ENCODE measurements at places on chromosomes 12 and 14.

- DNase-seq: no peak
Observed at GRCh38 chr14:103288076-103288766, 45.8 kb upstream of the EIF5 start.

GRCh38 chr12:65755596-65755978 lies 68.7 kb upstream of the HMGA2 start:
- no peak for DNase-seq

DNA sequence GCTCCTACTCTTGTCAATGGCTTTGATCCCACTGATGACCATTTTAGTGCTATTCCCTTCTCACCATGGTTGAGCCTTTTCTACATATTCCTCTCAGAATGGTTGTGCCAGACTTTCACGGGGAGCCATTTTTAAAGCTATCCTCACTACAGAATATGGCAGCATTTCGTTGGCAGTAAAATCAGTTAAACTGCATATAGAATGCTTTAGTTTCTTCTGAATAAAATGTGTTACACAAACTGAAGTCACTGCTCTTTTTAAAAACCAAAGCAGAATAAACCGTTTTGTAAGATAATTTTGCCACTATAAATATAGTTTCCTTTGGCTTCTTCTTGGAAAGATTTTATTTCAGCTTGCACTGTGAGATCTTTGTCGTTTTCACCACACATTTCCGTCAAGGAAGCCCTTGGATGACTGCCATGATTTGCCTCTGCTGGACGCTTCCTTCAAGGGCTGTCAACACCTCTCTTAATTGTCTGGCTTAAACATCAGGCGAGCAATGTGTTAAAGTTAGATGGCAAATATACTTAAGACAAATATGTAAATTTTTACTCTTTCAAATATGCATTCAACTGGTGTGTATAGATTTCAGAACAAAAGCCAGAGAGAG lies 624.2 kb downstream of the DIO2 start:
- DNase-seq: no peak

- DNase-seq: no peak
Observed at GRCh38 chr14:72850360-72850759, 43.5 kb downstream of the DPF3 start.

- no peak for DNase-seq
Observed at GRCh38 chr14:37195327-37195726, 2.4 kb upstream of the MIPOL1 start.

DNA sequence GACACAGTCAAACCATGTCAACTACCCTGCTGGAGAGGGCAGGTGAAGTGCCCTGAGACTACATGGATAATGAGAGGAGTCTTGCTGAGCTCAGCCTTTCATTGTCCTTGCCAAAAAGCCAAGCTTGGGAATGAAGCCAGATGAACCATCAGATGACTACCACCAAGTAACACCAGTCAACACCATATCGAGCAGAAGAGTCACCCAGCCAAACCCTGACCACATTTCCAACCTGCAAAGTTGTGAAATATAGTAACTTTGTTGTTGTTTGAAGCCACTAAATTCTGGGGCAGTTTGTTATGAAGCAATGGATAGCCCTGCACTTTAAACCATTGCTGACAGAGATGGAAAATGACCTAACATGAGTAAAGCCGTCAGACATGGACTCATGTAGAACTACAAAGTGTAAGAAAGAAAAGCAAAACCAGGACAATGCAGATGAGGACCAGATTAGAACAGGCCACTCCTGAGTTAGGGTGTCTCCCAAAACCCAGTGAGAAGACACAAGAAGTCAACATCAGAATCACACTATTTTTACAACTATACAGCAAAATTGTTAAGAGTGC lies 12.5 kb upstream of the CRADD start:
- DNase-seq: no peak

DNA sequence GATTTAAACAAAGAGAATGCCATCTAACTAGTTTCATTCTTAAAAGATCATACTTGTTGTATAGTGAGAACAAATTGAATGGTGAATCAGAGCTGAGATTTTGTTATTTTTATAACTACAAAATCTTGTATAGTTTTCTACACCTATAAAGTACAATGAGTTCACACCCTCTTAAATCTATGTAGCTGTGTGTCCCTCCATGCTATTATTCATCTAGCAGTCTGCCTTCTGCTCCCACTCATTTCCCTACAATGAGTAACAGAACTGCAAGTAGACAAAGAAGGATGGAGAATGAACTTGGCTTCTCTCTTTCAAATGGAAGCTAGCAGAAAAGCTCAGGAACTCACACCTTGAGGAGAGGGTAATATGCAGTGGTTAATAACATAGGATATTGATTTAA lies 7.1 kb downstream of the IFNG-AS1 start:
- no peak for DNase-seq

- DNase-seq: no peak
Observed at GRCh38 chr14:73230051-73230450, 7.3 kb upstream of the PAPLN start.

DNA sequence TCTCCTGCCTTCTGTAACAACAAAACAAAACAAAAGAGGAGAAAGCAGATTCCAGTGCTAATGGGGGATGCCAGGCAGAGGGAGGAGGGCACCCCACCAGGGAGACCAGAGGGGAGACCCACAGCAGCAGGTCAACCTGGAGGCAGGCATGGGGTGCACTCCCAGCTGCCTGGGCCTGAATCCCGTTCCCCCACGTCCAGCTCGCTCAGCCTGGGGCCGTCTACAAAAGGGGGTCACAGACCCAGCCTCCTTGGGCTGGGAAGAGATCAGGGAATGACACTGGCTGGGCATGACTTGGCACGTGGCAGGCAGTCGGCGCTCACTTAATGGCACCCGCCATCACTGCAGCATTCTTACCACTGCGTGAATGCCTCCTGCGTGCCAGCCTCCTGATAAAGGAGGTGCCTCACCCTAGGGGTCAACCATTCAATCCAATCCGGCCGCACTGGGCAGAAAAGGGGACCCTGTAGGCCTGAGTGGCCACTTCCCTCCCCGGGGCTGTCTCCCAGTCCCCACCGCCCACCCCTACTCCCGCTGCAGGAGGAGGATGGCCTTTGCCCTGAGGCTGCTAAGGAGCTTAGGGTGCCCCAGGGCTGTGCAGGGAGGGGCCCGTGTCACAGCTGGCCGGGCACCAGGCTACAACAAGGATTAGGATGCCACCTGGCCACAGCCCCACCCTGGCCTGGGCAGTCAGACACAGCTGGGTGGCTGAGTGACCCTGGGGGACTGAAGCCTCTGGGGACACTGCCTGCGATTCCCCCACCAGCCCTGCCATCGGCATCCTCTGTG lies 87.5 kb downstream of the NCOR2 start:
- no peak for DNase-seq

GRCh38 chr14:76862546-76863282 lies 36.5 kb downstream of the LRRC74A start:
- DNase-seq: no peak

DNA sequence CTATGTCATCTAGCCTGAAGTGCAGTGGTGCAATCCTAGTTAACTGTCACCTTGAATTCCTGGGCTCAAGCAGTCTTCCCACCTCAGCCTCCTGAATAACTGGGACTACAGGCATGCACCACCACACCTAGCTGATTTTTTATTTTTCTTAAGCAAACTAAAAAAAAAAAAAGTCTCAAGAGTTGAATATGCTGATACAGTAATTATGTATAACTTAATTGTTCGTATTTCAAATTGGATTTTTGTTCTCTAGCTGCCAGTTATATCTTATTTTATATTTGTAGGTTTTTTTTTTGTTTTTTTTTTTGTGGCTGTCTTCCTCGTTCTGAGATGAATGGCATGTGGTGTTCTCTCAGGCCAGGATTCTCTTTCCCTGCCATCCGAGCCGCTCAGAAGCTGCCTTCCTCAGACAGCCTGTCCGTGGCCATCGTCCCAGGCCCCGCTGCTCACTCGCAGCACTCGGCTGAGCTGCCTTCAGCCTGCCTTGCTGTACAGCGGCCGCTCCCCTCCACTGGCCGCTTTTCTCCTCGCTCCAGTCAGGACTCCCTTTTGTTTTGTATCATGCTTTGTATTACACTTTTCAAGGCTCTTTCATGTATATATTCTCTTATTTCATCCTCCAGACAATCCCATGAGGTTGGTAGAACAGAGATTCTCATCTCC lies 53.3 kb downstream of the WDR20 start:
- DNase-seq: no peak

DNA sequence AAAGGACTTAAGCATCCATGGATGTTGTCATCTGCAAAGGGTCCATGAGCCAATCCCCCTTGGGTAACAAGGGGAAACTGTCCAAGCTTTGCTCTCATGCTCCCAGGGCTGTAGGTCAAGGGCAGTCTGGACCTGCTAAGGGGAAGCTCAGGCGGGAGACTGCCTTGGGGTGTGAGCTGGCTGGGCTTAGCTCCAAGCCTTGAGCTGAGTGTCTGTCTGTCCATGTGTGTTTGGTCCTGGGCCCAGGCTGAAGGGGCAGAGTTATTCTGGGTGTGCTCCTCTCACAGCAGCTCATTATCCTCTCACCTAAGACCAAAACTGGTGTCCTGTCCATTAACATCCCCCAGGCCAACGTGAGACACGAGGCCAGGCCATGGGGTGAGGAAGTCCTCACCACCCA lies 274.8 kb downstream of the SLC15A4 start:
- no peak for DNase-seq

DNA sequence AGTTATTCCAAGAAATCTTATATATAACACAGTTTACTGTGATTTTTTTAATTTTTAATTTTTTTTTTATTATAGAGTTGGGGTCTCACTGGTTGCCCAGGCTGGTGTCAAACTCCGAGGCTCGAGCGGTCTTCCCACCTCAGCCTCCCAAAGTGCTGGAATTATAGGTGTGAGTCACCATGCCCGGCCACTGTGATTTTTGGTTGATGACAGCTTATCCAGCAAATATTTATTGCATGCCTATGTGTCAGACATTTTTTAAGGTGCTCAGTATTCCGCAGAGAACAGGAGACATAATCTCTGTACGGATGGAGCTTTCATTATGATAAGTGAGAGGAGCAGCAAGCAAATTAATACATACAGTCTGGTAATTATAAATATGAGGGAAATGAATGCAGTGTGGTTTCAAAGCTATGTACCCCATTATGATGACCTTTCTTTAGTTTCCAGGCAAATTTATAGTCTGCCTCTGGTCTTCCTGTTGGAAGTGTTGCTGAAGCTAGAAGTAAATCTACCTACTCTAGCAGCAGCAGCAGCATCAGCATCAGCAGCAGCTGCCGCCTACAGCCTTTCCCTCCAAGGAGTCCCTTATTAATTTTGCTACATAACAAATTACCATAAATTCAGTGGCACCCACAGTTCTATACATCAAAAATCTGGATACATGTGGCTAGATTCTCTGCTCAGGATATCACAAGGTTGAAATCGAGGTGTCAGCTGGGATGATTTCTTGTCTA lies 32.3 kb downstream of the FRS2 start:
- DNase-seq: no peak

GRCh38 chr12:19915392-19916195 lies 452.7 kb upstream of the PDE3A start:
- DNase-seq: peak; percentile 40

DNA sequence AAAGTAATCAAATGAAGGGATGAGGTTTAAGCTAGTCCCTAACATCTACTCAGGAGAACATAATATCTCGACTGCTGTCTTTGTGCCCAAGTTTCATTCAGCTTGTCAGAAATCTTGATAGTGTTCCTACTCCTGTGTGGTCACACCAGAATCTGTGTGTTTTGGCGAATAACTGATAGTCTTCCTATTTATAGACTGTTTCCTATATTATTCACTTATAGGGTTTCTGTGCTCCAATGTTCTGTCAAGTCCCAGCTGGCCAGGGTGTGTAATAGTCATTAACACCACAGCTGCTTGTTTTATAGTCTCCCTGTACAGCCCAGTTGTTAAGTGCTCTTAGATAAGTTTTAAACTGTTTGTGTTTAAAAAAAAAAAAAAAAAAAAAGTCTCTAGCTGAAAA lies 45.9 kb downstream of the GPR135 start:
- no peak for DNase-seq

DNA sequence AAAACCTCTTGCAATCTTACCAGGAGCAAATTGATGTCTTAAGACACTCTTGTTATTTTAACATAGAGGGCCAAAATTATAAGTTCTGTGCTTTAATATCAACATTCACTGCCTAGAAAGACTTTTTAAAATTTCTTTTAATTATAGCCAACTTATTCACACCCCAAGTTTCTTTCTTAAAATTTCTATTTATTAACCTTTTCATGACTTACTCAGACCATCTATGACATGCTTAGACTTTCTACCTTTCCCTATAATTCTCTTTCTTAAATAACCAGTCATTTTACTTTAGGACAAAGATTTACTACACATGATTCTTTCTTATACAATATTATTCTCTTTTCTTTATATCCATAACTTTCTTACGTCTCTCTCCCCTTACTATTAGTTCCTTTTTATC lies 220.4 kb downstream of the NUBPL start:
- DNase-seq: peak; percentile 15

GRCh38 chr12:72256725-72257124 lies 15.4 kb upstream of the TRHDE start:
- DNase-seq: no peak

DNA sequence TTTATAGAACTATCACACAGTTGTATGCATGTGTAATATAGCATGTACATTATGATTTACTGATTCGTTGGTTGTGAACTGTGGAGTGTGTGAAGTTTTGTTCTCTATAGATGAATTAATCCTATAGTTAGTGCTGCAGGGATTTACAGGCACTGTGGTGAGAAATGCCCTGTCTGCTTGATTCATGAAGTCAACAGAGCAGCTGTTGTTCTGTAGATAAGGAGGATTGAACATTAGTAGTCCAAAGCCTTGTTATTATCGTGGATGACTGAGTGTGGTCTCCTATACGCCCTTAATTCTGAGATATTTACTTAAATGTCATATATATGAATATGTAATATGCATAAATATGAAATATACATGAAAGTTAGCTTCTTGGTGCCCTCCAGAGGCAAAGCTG lies 98.3 kb downstream of the DNAH10 start:
- DNase-seq: no peak

- no peak for DNase-seq
Observed at GRCh38 chr12:41794336-41794735, 350.3 kb downstream of the GXYLT1 start.

- no peak for DNase-seq
Observed at GRCh38 chr12:122893208-122894153, 2.4 kb downstream of the VPS37B start.

- no peak for DNase-seq
Observed at GRCh38 chr12:27185234-27186021, 58.7 kb upstream of the STK38L start.

- DNase-seq: no peak
Observed at GRCh38 chr12:68397566-68398158, 65.5 kb upstream of the MDM1 start.

GRCh38 chr12:5171701-5172100 lies 128.0 kb downstream of the KCNA5 start:
- DNase-seq: peak; percentile 54

GRCh38 chr12:105330931-105331804 lies 677 bp downstream of the C12orf75 start:
- DNase-seq: no peak

- no peak for DNase-seq
Observed at GRCh38 chr14:69207435-69208041, 16.2 kb downstream of the EXD2 start.

Data from neuronal stem cell (in vitro differentiated cells).